ENCODE measurements at places on chromosomes 11 and 22.

GRCh38 chr11:96338910-96339705 lies 3.9 kb downstream of the MAML2 start:
- DNase-seq, result no peak

- no peak for DNase-seq
These were observed 95.3 kb downstream of the NTM start for GRCh38 chr11:131465746-131466145.

GRCh38 chr11:102685754-102686153 lies 19.8 kb downstream of the MMP27 start:
- DNase-seq, result no peak

- peak; percentile 17 for DNase-seq
These were observed 15.9 kb upstream of the GLYATL1 start for GRCh38 chr11:58923300-58923788.

DNA sequence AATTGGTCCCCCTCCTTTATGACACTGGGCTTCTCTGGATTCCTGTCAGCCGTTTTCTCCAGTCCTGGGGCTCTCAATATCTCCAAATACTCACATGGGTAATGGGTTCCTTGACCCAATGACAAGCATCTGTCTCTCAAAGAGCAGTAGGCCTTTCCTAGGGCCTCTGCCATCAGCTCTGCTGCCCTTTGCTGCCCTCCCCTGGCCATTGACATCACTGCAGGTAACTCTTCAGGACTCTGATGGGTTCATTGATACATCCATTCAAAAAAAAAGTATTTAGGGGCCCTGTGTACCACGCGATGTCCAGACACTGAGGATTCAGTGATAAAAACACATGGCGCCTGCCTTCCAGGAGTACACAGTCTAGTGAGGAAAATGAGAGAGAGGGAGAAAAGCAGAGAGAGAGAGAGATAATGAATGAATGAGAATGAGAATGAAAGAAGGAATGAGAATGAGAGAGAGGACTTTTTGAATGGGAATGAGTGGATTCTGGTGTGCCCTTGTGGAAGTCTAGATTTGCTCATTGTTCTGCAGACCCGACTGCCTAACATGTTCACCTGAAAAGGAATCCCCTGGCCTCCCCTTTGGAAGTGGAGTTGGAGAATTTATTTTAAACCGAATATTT lies 42.6 kb upstream of the OLFML1 start:
- peak; percentile 49 for DNase-seq

- DNase-seq, result no peak
These were observed 22.0 kb upstream of the TUB start for GRCh38 chr11:8059030-8059429.

- DNase-seq, result no peak
These were observed 482.1 kb upstream of the ANO5 start for GRCh38 chr11:21710809-21711208.

DNA sequence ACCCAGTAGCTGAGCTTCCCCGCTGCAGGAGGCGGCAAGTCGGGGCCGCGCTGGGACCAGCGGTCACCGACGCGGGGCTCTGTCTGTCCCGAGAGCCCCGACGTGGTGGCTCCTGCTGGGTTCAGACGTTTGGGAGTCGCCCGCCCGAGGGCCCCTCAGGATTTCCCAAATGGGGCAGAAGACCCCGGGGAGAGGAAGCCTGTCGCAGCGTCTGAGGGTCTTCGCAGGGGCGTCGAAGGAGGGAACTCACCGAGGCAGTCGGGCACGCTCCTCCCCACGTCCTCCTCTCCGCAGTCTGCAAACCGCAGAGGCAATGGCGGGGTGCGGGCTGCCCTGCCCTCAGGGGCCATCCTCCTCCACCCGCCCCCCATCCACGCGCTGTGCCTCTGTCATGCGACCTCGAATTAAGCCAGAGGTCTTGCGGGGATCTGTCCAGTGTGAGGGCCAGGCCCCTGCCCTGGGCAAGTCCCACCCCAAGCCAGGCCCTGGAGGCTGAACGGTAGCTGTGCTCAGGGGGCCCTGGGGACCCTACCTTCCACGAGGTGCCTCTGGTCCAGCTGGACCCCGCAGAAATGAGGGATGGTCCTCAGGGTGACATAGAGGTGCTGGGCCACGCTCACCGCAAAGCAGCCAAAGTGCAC lies 12.5 kb downstream of the IL17REL start:
- DNase-seq, result no peak

GRCh38 chr22:45977003-45977411 lies at the start of gene WNT7B:
TSS of gene WNT7B (minus strand) at chr22:45977162. CDS start at chr22:45976754, 408 bp downstream.
- DNase-seq, result no peak

DNA sequence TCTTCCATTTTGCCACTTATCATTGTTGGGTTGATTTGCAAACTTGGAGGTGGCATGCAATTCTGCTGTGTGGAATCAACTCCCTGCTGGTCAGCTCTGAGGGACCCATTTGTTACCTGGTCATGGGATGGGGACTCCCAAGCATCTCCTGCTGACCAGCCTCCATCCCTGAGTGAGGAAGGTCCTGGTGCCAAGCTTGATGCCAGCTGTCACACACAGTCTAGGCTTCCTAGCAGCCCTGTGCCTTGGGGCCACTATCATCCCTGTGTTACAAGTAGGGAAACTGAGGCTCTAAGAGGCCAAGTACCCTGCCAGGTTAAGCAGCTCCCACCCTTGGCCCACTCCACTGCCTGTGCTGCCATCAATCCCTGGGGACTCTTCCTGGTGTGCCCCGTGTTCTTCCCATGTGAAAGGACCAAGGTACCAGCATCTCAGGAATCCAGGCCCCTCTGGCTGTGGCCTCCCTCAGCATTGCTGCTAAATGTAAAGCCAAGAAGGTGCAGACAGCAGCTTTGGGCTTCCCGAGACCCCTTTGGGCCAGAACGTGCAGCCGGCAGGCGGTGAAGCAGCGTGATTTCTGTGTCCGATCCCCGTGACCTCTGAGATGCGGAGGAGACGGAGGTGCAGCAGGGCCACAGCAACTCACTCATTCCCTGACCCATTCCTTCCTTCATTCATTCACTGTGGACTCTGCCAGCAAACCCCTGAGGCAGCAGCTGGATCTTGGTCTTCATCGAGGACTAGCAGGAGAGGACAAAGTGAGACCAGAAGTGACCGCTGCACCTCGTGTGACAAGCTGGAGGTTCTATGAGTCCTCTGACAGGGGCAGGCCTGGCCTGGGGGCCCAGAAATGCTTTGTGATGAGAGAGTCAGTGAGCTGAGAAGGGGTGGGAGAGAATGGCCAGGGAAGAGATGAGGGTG lies 49.7 kb downstream of the MYEOV start:
- no peak for DNase-seq

- no peak for DNase-seq
These were observed 3.2 kb downstream of the KCTD17 start for GRCh38 chr22:37054600-37055365.

GRCh38 chr11:130023204-130023603 lies 20.6 kb upstream of the PRDM10 start:
- peak; percentile 49 for DNase-seq

Data from H54 (cell line).